ENCODE measurements at places on chromosomes 1 and 21.

- DNase-seq, result no peak
Observed at GRCh38 chr21:41897700-41898099, 18.6 kb upstream of the PRDM15 start.

GRCh38 chr1:1114431-1114830 is 1.5 kb downstream of the C1orf159 start:
- no peak for DNase-seq

GRCh38 chr21:42446531-42446930 is 42.8 kb downstream of the UBASH3A start:
- DNase-seq, result no peak

GRCh38 chr1:233610628-233611027 is 3.3 kb upstream of the KCNK1 start:
- DNase-seq, result no peak

Data from activated naive CD4-positive, alpha-beta T cell treated with anti-CD3 and anti-CD28 coated beads, Interleukin-2, amount 10 ng/mL, durations not matched to agents 7 days and 5 days (primary cell).